ENCODE measurements at places on chromosomes 16 and 17.

GRCh38 chr17:44776628-44777393, 18.0 kb downstream of the ADAM11 start:
- no peak for DNase-seq

GRCh38 chr17:22506231-22506630, 813.9 kb downstream of the KCNJ18 start:
- no peak for DNase-seq

GRCh38 chr17:36934692-36935630, 2.3 kb upstream of the LHX1 start:
- peak; percentile 57 for DNase-seq

- DNase-seq: no peak
These were observed 21.9 kb downstream of the RAD51D start for GRCh38 chr17:35097776-35098175.

- no peak for DNase-seq
These were observed 22.2 kb upstream of the RIPOR1 start for GRCh38 chr16:67506468-67506867.

- DNase-seq: no peak
These were observed 5.2 kb downstream of the ARSG start for GRCh38 chr17:68296217-68297191.

GRCh38 chr16:50326835-50327465, 41.8 kb downstream of the BRD7 start:
- DNase-seq: peak; percentile 57

DNA sequence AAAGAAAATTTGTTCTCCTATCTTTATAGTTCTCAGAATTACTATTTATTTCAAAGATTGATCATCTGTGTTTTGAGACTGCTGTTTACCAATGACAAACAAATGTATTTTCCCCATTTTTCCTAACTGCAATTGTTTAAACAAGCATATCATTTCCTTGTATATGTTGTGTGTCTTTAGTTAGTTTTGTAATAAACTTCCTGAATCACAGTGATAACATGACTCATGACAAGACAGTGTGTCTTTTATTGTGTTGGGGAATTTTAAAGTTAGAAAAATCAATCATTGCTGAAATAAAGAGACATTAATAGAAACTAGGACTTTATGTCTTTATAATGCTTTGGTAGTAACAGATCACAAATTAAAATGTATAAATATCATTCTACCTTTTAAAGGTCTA, 348.5 kb downstream of the KCNJ2 start:
- DNase-seq: no peak

GRCh38 chr17:55286681-55287589, 22.2 kb downstream of the HLF start:
- no peak for DNase-seq

- DNase-seq: no peak
These were observed 33.8 kb downstream of the ESRP2 start for GRCh38 chr16:68202091-68202519.

DNA sequence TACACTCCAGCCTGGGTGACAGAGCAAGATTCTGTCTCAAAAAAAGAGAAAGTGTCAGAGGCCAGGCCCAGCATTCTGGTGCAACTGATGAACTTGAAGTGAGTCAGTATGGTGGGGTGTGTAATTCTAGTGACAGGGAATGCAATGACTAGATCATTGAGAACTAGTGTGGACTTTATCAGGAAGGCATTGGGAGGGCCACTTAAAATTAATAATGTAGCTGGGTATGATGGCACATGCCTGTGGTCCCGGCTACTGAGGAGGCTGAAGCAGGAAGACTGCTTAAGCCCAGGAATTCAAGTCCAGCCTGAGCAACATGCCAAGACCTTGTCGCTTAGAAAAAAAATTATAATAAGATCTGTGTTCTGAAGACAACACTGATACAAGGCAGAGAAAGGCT, 90.8 kb downstream of the STX8 start:
- no peak for DNase-seq

DNA sequence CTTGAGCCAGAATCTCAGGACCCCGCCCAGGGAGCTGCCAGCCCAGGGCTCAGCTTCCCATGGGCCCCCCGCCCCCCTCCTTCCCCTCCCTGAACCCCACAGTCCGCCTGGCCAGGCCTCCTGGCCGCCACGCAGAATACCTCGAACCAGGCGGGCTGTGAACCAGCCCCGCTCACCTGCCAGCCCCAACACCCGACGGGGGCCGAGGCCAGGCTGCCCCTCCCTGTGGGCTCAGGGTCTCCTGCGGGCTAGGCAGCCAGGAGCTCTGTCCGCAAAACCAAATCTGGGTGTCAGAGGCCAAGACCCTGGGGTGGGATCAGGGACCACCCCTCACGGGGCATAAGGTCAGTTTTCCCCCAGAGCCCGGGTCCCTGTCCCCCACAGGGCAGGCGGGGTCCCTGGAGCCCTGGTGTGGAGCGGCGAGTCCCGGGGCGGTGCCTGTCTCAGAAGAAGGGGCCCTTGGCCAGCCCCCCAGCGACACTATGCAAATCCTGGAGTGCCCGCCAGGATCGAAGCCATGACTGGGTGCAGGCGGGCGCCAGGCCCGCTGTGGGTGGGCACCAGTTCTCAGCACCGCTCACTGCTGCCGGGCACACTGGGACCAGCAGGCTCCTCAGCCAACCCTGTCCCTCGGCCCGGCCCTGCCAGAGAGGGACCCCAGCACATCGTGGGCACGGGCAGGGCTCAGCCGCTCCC, 6.4 kb upstream of the PRR35 start:
- DNase-seq: no peak

- no peak for DNase-seq
These were observed 3.7 kb upstream of the SCIMP start for GRCh38 chr17:5238333-5238732.

GRCh38 chr16:19499006-19499405, 22.9 kb downstream of the GDE1 start:
- DNase-seq: no peak

GRCh38 chr16:52671590-52671989, 124.6 kb upstream of the TOX3 start:
- no peak for DNase-seq

DNA sequence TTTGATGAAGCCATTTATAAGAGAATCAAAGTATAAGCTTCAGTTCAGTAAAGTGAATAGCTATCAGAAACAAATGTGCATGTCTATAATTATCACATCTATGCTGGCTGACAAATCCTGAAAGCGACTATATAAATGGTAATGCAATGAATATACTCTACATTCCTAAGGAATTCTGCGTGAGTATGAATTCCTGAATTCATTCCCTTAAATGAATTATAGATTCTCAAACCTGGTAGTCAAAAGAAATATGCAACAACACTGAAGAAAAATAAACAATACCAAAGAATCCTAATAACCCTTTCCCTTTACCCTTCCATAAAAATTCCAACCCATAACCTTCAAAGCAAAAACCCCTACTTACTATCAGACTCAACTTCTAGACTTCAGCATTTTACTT, 416.6 kb upstream of the PMFBP1 start:
- no peak for DNase-seq

- DNase-seq: no peak
These were observed 14.1 kb upstream of the ST6GALNAC1 start for GRCh38 chr17:76657505-76658241.

- DNase-seq: no peak
These were observed 280.4 kb downstream of the SLC39A11 start for GRCh38 chr17:72811976-72812687.

DNA sequence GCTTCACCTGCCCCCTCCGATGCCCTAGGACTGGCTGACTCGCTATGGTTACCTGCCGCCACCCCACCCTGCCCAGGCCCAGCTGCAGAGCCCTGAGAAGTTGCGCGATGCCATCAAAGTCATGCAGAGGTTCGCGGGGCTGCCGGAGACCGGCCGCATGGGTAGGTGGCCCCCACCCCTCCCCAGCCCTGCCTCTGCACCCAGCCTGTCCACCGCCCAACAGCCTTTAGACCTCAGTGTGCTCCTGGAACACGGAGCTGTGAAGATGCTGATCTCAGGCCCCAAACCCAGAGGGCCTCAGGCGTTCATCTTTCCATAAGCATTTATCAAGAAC, 993 bp downstream of the MMP25 start:
- DNase-seq: no peak

GRCh38 chr16:3718019-3718391, 681 bp upstream of the TRAP1 start:
- DNase-seq: no peak

DNA sequence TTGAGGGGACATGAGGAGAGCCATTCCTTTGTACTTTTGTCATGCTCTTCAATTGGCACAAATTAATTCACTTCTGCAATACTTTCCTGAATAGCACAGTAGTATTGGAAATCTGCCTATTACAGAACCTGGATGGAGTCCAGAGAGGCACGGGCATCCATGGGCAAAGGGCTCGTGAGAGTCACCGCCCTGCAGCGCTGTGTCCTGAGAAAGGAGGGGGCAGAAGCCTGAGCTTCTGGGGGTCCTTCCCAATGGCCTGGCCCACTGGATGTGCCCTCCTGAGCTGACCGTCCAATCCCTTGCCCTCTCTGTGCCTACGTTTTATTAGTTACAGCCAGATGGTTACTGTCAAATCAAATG, 3.5 kb downstream of the G6PC1 start:
- DNase-seq: no peak

DNA sequence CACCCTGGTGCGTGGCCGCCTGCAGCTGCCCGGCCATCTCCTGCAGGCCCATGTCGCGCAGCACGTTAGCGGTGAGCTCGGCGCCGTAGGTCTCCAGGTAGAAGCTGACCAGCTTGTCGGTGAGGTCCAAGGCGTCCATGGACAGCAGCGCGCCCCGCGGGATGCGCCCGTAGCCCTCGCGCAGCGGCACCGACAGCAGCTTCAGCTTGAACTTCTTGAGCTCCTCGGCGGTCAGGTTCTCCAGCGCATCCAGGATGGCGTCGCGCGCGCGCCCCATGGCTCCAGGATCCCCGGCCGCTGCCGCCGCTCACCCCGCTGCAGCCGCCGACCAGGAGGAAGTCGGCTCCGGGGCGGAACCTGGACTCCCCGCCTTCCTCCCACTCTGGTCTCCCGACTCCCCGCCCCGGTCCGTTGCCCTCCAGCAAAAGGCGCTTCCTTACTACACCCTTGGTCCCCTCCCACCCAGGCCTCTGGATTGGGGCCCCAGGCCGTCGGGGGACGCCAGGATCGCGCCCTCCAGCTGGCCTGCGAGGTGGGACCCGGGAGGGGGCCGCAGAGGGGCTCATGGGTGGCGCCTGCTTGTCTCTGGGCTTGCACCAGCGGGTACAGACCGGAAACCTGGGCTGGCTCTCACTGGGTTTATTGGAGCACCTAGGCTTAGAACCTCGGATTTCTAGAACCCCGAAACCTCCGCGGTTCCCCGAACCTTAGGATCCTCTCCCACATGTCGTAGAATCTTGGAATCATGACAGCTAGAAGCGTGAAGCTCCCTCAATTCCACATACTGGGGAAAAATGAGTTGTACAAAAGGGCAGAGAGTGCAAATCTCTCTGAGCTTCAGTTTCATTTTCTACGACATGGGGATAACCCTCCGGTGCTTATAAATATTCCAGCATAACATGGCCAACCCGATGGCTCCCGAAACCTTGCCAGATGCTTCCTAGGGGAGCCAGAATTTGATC, at the start of gene PYCARD:
TSS of gene PYCARD (minus strand) at position 347 of the 962 bp plus-strand sequence. CDS start at position 277, 70 bp downstream.
- DNase-seq: peak; percentile 79

GRCh38 chr16:15597822-15598647, 44.9 kb downstream of the MARF1 start:
- no peak for DNase-seq

DNA sequence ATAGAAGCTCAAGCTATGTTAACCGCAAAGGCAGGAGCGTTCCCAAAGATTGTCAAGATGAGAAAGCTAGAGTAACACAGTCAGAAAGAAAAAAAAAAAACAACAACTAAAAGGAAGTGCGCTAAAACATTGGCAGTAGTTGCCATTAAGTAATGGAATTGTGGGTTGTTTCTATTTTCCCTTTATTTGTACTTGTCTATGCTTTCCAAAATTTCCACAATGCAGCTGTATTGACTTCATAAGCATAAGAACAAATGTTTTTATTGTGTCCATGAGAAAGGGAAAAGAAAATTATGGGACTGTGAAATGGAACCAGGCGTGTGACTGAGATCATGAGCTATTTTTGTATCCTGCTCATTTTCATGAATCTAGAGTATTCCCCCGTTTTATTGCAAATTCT, 153.4 kb downstream of the TMEM114 start:
- no peak for DNase-seq

GRCh38 chr16:59591480-59591879, 857.4 kb upstream of the GOT2 start:
- no peak for DNase-seq

GRCh38 chr17:81863833-81864768, 3.8 kb upstream of the P4HB start:
- no peak for DNase-seq

DNA sequence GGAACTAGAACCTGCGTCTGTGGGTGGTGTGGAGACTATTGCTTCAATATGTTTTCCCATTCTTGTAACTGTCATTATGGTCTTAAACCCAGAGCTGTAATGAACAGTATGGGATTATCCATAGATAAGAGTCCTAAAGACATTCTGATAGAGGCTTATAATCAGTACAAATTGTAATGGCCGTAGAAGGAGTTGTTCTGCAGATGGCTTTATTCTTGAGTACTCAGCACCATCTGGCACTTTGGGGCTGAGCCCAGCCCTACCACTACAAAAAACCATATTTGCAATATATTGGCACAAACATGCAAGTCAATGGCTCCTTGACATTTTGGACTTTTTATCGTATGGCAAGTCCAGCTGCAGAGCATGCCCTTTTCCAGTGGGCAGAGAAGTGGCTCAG, 150.0 kb downstream of the HS3ST4 start:
- no peak for DNase-seq

DNA sequence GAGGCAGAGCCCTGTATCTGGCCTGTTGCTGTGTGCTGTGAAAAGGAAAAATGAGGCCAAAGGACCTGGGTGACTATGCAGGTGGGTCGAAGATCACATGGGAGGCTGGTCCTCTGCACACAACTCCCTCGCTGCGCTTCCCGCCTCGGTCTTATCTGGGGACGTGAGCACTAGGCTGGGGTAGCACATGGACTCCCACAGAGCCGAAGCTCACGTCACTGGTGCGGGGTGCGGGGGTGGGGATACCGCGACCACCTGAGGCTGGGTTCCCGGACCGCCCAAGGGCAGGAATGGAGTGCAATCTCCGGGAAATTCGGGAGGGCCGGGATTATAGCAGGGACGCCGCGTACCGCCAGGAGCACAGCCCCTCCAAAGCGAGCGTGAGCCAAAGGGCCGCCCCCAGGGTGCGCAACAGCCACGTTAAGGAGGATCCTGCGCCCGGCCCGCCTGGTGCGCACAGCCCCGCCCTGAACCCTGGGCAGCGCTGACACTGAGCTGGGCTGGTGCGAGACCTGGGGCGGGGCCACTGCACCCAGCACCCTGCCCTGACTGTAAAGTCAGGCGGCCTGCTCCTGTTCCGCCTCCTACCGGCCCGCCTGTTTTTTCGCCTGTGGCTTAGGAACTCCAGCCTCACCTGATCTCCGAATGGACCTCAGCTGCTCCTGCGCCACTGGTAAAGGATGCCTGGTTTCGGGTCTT, 4.8 kb downstream of the MT1A start:
- peak; percentile 54 for DNase-seq
